ENCODE measurements at places on chromosomes 16 and 17.

DNA sequence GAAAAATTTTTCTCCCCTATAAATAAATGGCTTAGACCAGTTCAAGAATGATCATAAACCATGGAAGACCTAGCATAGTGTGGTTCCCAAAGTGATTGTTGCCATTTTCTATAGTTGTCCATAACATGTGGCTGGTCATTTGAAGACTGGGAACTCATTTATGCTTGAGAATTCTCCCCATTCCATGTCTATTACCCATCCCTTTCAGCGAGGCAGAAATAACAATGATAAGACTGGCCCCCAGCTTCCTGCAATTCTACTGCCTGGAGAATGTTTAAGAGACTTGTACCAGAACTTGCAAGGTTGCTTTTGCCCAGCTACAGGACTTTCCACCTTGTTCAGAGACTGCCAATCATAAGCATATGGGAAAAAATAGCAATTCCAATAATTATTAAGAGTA is 146.5 kb upstream of the CDH11 start:
- no peak for DNase-seq

- no peak for DNase-seq
Measured at GRCh38 chr16:49854796-49855203, 1.1 kb downstream of the ZNF423 start.

GRCh38 chr17:44039829-44040635 is 25.3 kb upstream of the TMEM101 start:
- DNase-seq, result no peak

DNA sequence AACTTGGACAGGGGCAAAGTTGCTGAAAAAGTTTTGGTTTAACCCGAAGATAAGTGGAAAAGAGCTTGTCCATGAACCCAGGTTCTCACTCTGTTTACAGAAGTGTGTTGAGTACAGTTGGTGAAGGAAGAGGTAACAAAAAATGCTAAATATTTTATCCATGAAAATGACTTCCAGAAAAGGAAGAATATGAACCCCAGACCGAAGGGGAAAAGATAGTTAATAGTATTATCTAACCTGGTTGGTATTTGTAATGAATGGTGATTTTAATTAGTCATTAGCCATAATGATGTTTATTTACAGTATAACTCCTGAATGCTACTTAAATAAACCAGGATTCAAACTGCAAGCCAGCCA is 574 bp upstream of the TMEM106A start:
- no peak for DNase-seq

DNA sequence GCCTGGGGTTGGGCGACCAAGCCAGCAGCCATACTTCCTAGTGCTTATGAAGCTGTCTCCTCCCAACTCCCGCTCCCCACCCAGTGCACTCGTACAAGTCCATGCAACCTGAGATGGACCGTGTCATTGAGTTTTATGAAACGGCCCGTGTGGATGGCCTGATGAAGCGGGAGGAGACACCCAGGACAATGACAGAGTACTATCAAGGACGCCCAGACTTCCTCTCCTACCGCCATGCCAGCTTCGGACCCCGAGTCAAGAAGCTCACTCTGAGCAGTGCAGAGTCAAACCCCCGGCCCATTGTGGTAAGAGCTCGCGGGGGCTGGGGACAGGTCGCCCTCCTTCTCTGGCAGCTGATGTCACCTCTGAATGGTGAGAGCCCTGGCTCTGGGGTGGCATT is 11.0 kb upstream of the KATNB1 start:
- DNase-seq, result no peak

DNA sequence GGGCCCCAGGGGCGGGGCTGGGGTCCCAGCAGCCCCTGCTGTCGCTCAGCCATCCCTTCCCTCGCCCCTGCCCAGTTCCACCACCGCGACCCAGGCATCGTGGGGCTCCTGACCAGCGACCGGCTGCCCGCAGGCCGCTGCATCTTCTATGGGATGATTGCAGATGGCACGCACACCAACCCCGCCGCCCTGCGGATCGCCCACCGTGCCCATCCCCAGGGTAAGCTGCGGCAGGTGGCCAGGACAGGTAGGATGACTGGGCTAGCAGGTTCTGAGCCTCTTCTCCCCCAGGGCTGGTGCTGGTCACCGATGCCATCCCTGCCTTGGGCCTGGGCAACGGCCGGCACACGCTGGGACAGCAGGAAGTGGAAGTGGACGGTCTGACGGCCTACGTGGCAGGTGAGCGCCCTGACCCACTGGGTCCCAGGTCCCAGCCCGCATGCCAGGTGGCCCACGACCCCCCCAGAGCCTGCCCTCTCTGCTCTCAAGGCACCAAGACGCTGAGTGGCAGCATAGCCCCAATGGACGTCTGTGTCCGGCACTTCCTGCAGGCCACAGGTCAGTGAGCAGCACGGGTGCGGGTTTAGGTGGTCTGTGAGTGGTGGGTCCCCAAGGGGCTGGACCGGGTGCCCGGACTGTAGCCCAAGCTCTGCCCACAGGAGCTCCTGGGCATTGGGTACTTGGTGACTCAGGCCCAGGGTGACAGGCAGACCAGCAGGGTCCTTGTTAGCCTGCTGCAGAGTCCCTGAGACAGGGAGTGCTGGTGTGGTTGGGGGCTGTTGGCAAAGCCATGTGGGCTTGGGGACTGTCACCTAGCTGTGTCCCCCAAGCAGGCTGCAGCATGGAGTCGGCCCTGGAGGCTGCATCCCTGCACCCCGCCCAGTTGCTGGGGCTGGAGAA is 2.8 kb downstream of the CEMP1 start:
- no peak for DNase-seq

GRCh38 chr16:84234321-84235241 is 5.2 kb downstream of the KCNG4 start:
- DNase-seq, result no peak

GRCh38 chr16:25877103-25877502 is 185.3 kb downstream of the HS3ST4 start:
- no peak for DNase-seq

GRCh38 chr17:17761894-17762743 is 74.7 kb downstream of the SREBF1 start:
- no peak for DNase-seq

GRCh38 chr16:11097094-11097786 is 152.9 kb downstream of the CLEC16A start:
- DNase-seq, result no peak

DNA sequence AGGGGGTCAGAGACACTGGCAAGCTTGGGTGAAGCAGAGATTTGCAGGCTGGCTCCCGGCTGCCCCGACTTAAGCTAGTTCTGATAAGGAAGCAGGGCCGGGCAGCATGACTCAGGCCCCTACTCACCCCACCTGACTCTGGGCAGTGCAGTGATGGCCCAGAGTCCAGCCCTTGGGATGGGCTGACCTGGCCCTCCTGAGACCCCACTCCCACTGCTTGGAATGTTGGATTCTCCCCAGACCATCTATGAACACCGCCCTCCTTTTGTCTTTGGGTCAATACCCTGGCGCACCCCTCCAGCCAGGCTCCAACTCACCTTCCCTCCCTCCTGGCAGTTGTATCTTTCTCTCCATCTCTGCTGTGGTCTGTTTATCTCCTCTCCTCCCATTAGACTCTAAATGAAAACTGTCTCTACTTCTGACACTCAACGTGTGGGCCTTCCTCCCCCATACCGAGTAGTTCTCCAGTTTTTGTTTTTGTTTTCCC is 21.0 kb downstream of the LGALS3BP start:
- DNase-seq, result no peak
